ENCODE measurements at places on chromosomes 6 and 20.

DNA sequence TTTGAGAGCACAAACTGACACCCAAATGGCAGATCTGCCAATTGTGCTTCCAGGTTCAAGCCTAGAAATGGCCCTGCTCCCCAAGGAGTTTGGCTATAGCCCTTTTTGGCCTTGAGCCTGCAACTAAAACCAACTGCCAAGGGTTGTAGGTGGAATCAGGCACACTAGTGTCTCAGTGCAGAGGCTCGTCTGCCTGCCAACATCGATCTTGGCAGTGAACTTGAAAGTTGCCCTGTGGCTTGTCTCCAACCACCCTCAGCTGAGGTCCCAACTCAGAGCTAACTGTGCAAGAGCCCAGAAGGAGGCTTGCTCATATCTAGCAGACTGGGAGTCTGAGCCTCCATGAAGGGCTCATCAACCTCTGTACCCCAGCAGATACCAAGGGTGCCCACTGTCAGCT lies 92.7 kb upstream of the GLP1R start:
- no peak for DNase-seq

- no peak for DNase-seq
Measured at GRCh38 chr6:8149350-8149749, 47.0 kb upstream of the EEF1E1 start.

- DNase-seq, result no peak
Measured at GRCh38 chr6:29227235-29227634, 56.5 kb downstream of the OR2J2 start.

- DNase-seq, result no peak
Measured at GRCh38 chr6:108253241-108253640, 7.6 kb downstream of the SNX3 start.

- no peak for DNase-seq
Measured at GRCh38 chr6:56758120-56758519, 115.4 kb upstream of the DST start.

- DNase-seq, result no peak
Measured at GRCh38 chr6:143322386-143322785, 128.1 kb downstream of the ADAT2 start.

DNA sequence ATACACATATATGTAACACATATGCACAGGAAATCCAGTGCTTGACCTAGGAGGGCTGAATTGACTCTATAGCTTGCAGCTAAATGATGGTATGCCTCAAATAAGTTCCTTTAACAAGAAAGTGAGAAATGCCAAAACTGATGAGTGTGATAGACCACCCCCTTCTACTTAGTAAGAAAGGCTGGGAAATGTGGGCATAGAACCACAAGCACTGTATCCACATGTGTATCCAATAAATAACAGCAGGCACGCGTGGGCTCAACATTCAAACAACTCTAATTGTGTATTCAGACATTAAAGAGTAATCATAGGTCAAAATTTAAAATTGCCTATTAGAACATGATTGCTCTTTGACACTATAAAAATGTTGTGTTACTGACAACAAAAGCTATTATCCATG lies 54.1 kb downstream of the FAM83B start:
- no peak for DNase-seq

DNA sequence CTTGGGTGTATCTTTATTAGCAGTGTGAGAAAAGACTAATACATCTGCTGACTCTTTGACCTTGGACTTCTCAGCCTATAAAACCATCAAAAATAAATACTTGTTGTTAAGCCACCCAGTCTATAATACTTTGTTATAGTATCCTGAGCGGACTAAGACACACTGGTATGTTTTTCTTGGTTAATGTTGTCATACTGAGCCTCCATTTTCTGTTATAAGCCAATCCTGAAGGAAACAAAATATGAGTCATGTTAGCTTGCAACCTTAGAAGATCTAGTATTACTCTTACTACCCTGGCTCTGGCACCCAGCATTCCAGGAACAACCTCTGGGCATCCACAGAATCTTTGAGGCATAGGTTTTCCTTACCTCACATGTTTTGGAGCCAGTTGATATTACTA lies 307.2 kb downstream of the FRK start:
- no peak for DNase-seq

GRCh38 chr20:23174821-23175220 lies 88.7 kb upstream of the CD93 start:
- no peak for DNase-seq

DNA sequence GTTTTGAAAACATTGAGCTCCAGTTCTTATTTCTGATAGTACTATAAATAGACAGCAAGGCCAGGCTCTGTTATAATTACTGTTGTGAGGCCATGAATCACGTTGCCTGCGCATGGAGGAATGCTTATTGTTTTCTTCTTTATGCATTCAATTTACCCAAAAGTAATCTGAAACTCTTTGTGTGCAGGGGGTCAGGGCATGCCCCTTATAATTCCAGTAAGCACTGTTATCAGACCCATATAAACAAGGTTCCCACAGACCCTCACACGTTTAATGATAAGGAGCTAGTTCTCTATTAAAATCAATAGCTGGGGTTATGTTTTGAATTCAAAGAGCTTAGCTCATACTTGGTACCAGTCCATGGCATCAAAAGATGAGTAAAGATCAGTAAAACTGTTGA lies 174.8 kb upstream of the ARG1 start:
- DNase-seq, result no peak

- no peak for DNase-seq
Measured at GRCh38 chr6:170459451-170459850, 93.7 kb downstream of the PSMB1 start.

DNA sequence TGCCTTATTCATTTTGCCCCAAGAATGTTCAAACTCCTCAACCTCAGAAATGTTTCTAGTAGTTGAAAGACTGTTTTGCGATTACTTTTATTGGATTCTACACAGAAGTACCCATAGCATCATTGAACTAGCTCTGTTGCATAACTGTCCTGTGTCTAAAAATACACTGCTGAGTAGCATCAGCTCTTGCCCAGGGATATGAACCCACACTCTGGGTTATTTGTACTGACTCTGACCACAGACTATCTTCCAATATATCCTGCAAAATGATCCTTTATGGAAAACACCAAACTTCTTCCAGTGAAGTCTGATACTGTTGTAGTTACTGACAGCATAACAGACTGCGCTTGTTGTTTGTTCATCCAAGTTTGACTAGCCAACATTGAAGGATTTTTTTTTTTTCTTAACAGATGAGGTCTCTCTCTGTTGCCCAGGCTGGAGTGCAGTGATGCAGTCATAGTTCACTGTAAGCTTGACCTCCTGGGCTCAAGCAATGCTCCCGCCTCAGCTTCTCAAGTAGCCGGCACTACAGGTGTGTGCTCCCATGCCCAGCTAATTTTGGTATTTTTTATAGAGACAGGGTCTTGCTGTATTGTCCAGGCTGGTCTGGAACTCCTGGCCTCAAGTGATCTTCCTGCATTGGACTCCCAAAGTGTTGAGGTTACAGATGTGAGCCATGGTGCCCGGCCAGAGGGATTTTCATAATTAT lies 49.9 kb downstream of the TULP4 start:
- no peak for DNase-seq

DNA sequence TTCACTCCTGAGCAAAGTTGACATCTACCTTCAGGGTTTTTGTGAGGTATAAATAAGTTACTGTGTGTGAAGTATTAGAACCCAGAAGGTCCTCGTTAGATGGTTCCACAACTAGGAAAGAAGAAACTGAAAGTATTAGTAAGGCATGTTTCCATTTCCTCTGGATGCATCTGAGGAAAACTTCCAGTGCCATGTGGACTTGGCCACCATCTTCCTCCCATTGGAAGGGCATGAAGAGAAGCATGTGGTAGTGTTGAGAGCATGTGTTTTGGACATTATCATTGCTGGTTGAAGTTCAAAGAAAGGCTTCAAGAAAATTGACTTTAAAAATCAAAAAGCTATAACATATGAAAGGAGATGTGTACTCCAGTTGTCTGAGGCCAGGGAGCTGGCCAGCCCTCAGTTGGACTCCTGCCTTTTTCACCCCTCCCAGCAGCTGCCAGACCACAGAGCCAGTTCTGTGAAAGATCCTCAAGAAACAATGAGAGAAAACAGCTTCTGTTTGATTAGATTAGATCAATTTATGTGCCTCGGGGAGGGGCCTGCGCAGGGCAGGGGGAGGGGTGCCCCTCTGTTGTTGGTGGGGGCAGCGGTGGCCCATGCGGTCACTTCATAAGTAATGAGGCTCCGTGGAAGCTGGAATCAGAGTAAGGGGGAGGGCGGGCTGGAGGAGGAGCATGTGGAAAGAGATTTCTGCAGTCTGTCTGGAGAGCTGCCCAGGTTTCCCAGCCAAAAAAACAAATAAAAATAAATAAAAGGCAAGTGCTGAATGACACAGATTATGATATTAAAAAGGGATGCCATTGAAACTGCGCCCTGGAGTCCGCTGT lies 154.0 kb downstream of the JARID2 start:
- DNase-seq, result peak; percentile 48

DNA sequence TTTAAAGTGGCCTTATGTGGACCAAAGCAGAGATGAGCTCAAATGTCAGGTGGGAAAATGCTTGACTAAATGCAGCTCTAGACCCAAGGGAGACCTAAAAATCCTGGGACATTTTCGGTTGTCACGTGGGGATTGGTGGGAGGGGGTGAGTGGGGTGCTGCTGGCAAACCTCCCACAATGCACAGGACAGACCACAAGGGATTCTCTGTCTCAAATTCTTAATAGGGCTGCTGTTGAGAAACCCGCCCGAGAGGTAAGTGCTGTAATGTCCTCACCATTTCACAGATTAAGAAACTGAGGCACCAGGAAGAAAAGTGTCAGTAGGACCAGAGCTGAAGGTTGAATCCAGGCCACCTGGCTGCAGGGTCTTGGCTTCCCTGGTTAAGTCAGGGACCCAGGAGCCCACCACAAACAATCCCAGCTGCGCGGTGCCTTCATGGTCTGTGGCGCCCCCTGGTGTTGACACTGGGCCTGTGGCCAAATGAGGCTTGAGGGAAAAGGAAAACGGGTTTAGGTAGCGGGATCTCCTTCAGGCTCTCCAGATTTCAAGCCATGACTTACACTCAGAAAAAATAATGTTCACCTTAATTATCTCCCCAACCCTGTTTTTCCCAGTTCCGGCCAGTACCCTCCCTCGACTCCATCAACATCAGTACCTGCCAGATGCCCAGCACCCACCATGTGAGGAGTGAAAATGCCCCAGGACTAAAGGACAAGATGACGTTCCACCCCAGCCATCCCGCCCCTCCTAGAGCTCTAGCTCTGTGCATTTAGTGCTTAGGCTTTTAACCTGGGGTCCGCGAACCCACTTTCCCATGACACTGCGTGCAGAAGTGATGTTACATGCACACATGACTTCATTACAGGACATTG lies 7.2 kb downstream of the HLA-G start:
- DNase-seq, result no peak

DNA sequence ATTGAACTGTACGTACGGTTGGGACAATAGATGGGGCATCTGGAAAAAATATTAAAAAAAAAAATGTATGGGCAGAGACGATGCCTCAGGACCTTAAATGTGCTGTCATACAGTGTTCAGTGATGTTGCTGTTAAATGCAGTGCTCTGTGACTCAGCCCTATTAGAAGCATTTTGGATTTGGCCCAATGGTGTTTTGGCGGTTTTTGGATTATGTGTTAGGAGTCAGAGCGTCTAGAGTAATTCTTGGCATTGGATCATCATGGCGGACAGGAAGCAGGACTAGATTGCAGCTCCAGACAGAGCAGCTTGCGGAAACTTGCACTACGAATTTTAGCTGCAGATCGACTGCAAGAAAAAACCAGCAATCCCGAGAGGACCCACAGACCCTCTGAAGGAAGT lies 280.0 kb downstream of the SOX4 start:
- peak; percentile 72 for DNase-seq

- DNase-seq, result no peak
Measured at GRCh38 chr20:47232518-47232917, 124.0 kb downstream of the ZMYND8 start.

GRCh38 chr6:1348675-1349074 lies 36.8 kb downstream of the FOXQ1 start:
- DNase-seq, result no peak

All from AG04450 (cell line).